ENCODE measurements at places on chromosomes 13 and 19.

GRCh38 chr19:35565016-35565856 lies 1.8 kb upstream of the ATP4A start:
- DNase-seq = no peak

DNA sequence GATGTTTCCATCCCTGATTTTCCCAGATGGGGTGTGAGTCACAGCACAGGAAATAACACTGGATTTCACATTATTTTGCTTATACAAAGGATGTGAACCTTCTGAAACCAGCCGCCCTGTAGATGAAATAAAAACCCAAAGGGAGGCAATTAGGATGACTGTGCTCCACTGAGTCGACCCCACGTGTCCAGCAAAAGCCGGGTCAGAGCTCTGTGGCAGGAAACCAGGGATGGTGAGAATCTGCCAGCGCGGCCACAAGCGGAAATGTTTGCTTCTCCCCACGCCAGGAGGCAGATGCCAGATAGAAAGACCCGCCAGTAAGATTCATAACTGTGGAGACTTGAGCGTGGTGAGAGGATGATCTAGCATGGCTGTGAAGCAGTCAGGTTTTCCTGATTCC lies 764.4 kb downstream of the LIG4 start:
- DNase-seq = no peak

GRCh38 chr13:80727321-80727975 lies 386.5 kb upstream of the SPRY2 start:
- DNase-seq = no peak

- DNase-seq = no peak
Observed at GRCh38 chr13:37539976-37540605, 58.5 kb downstream of the POSTN start.

DNA sequence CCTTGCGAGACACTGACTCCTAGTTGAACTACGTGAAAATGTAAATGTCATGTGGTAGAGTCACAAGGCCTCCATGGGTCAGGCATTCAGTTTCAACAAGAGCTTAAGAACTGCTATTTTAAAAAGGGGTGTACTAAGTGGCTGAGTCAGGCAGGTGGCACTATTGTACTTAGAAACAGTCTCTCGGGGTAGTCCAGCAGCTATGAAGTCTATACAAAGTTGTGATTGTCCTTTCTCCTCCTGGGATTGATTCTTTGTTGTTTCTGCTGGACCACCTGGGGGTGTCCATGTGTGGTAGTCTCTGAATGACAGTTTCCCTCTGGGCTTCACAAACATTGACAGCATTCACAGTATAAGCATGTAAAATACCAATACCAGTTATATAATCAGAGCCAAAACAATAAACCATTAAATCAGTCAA lies 33.0 kb downstream of the UGGT2 start:
- peak; percentile 78 for DNase-seq
